ENCODE measurements at places on chromosomes 5 and 9.

DNA sequence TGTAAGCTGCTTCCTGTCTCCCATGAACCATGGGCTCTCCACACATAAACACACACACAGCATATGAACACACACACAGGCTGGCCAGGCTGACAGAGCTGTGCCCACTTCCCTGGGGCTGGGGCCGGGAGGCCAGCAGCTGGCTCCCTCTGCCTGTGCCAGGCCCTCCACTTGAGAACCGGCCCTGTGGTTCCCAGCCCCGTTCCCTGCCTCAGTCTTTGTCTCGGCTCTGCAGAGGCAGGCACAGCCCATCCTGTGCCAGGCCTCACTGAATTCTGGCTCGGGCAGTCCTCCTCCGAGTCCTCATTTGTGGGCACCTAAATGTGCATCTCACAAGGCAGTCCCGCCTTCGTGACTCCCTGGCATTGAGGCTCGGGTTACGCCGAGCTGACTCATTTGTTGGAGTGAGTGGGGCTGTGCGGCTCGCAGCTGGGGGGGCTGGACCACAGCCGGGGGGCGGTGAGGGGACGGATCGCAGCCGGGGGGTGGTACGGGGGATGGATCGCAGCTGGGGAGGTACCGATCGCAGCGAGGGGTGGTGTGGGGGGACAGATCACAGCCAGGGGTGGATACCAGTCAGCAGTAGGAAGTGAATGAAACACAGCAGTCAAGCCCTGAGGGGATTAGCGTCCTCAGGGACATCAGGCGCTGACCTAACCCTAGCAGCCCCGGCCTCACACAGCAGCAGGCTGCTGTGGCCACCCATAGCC, 72.3 kb downstream of the PSMB7 start:
- no peak for DNase-seq

DNA sequence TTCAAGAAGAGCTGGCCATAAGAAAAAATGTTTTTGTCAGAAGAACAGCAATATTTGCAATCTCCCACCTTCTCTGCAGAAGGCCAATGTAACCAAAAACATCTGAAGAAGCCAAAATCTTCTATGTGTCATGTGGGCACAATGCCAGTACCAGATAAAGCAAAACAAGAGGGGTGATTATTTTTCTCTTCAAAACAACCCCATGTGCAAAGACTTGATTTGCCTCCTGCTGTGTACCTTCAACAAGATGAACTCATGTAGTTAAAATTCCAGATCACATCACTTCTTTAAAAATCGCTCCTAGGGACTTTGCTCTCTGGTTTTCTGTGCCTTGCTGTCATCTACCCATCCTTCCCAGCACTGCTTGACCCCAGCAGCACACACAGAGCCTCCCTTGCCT, 134.0 kb upstream of the MAP3K1 start:
- no peak for DNase-seq

- DNase-seq: no peak
Measured at GRCh38 chr5:162227075-162227474, 159.5 kb downstream of the GABRG2 start.

- no peak for DNase-seq
Measured at GRCh38 chr9:138123086-138123485, 245.5 kb downstream of the CACNA1B start.

- no peak for DNase-seq
Measured at GRCh38 chr9:6631207-6631512, 14.4 kb downstream of the GLDC start.

DNA sequence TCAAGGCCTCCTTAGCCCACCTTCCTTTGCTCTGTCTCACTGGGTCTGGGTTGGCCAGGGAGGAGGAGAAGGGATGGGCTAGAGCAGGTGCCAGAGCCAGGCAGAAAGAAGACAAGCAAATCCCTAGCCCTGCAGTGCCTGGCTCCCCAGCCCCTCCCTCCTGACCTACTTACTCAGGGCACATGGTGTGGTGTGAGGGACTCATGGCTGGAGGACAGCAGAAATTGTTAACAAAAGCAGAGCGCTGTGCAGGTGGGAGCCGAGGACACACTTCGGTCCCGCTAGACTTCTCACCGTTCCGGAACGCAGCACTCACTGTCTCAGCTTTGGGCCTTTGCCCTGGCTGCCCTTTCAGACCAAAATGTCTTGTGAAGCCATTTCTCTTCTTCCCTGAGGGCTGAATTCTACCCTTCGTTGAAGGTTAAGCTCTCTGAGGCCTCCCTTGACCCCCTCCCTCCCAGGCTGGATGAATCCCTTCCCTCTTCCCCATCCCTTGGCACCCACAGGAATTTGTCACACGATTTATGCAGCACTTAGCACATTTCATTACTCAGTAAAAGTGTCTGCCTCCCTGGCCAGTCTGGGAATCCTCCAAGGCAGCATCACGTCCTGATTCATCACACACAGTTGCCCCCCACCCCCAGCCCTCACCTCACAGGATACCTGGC, 263.9 kb upstream of the TRPC7 start:
- no peak for DNase-seq

DNA sequence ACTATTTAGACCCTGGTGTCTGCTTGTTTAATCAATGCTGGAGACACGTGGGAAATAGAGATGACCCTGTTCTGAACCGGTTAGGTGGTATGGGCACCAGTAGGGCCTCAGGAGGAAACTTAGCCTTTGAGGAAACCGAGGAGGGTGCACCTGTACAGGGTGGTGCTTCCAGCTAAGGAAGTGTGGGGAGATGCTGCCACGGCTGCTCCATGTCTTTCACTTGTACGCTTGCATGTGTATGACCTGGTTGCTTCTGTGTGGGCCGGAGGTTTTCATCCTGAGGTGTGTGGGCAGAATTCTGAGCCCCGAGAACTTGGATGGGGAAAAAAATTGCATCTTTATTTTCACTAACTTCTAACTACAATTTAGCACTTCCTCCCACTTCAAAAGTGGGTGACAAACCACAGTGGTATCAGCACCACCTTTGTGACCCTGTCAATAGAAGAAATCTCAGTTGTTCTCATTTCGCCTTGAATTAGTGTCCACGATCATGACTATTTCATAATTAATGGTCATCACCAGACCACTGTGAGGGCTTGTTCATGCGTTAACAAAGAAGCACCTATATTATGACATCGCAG, 99.8 kb upstream of the SPATA31C2 start:
- no peak for DNase-seq

DNA sequence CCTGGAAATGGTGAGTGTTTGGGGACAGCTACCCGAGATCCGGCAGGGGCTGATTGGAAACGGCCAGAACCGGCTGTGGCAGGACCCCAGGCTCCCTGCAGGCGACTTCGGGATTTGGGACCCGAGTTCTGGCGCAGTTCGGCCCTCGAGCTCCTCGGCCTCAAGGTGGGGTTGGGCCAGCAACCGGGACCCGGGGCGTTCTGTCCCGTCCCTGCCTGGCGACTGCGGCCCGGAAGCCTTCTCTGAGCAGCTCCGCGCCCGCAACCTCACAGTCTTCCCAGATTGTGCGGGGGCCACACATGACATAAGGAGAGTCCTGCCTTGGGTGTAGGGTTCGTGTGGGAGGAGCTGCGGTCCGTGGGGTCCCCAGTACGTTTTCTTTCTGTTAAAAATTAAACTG, 23.2 kb upstream of the NEURL1B start:
- DNase-seq: no peak

- DNase-seq: peak; percentile 51
Measured at GRCh38 chr9:129482521-129483414, 138.1 kb downstream of the C9orf50 start.

GRCh38 chr5:138841531-138841930, 33.6 kb downstream of the LRRTM2 start:
- no peak for DNase-seq

- no peak for DNase-seq
Measured at GRCh38 chr5:153835891-153836515, 202.7 kb downstream of the FAM114A2 start.

- no peak for DNase-seq
Measured at GRCh38 chr9:2679011-2679410, 38.3 kb upstream of the KCNV2 start.

DNA sequence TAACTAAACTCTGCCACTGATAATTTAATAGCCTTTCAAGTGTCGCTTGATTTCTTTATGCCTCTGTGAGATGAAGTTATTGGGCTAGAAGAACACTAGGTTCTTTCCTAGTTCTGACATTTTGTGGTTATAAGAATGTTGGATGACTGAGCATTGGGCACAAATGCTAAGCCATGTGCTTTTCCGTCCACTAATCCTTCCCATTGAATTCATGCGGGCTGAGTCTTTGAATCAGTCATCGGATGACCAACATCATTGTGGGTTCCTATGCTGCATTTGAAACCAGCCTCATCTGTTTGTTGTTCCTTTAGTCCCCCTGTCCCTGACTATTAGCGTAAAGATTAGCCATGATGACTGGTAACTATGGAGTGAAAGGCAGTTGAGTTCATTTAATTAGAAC, 58.5 kb downstream of the ALDH1A1 start:
- DNase-seq: no peak

DNA sequence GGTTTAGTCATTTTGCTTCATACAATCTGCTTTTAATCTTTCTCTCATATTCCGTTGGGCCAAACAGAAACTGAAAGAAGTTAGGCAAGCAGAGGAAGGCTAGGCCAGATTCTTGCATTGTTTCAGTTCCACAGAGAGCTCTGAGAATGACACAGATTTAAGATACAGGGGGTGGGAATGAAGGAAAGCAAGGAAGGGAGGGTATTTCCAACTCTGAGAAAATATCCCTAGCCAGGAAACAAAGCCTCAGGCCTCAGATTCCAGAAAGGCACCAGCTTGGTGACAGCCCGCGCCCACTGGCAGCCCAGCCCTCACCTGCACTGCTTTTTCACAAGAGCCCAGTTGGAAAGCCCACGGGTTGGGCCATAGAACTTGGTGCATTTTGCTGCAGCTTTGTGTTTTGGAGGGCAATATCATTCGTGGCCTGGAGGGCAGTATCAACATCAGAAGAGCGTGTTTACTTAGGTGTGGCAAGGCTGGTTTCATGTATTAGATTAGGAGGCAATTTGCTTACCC, 63.5 kb downstream of the ENC1 start:
- peak; percentile 30 for DNase-seq

DNA sequence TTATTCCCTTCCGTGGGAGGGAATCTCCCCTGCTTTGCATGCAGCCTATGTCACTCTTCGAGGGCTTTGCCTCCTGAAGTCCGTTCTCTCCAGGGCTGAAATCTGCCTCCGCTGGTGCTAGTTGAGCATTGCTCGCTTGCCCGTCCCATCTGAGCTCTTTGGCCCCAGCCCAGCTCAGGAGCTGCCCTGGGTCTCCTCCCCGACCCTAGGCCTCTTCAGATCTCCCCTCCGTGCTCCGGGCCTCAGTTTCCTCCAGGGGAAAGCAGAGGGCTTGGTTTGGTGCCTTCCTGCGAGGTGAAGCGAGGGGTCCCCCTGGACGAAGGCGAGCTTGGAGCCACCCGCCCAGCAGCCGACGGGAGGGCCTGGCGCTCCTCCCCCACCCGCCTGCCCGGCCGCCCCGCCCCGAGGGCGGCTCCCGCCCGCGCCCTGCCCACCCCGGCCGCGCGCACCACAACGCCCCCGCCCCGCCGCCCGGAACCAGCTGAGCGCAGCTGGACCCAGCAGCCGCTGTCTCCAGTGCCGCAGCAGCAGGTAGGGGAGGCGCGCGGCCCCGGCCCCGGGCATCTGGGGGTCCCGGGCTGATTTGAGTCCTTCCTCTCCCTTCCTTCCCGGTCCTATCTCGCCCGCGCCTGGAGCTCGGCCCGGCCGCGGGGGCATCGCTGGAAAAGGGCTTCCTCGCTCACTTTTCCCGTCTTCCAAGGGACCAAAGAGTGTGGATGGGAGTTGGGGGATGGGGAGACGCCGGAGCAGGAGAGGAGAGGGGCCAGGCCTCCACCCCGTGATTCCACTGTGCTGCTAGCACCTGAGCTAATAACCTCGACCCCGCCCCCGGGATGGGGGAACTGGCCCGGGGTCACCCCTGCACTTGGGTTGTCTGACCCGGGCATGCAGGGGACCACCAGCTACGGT, at the start of gene GSN:
Gene GSN, plus strand, starts transcription at position 474 of the 909 bp plus-strand sequence. CDS start 33,810 bp downstream, outside the sequence.
- peak; percentile 56 for DNase-seq

- DNase-seq: no peak
Measured at GRCh38 chr5:124755565-124755964, 9.1 kb upstream of the ZNF608 start.

- DNase-seq: no peak
Measured at GRCh38 chr9:117374076-117374725, 40.7 kb downstream of the ASTN2 start.

DNA sequence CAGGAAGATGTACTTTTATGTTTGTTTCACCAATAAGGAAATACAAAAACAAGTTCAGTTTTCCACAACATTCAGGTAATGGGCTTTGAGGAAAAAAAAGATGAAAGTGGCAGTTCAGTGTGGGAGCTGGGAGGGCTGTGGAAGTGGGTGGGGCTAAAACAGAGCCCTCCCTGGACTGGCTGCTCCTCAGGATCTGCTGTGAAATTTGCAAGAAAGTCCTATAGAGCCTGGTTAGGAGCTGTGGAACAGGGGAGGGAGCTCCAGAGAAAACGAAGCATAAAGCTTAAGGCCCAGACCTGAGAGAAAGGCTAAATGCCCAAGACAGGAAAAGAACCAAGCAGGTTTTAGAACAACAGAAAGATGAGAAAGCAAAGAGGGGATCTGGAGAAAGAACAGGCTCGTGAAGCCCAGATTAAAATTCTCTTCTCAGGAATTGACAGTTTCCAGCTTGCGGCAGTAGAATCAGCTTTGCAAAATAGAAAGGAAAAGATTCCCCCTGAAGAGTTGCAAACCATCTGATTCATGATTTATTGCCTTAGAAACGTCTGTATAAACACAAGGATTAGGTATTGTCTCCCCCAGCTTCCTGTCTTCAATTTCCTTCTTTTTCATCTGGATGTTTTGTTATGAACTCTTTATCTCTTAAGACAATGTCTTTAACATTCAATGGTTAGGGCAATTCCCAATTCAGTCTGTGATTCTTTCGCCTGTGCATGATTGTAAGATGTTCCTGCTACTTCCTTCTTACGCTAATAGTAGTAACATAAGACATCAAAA, 26.3 kb upstream of the CRHBP start:
- DNase-seq: no peak

GRCh38 chr9:91837981-91838731, 111.9 kb downstream of the ROR2 start:
- DNase-seq: no peak

DNA sequence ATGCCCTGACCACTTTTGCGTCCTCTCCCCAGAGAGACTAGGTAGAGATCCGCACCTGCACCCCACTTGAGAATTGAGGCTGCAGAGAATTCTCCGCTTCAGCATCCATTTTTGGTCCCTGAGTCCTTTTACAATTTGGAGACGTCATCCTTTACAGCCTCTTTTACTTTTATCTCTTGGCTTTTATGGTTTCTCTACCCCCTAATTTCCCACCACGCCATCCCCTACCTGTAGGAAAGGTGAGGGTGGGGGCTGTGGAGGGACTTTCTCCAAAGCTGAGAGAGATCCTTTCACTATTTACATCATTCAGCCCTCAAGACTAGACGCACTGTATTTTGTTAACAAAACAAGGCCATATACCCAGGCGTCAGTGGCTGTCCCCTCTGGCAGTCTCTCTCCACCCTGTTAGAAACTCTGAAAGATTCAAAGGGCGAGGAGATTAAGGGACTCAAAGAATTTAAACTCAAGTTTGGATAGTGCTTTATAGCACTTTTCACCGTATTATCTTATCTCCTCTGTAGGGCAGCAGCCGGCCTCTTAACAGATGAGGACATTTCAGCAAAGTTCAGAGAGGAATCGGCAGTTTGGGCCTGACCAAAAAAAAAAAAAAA, 1.7 kb downstream of the MSX2 start:
- no peak for DNase-seq
